Suprapubic skin (tissue), 4 donors: ENCODE measurements at places on chromosomes 7 and 10. TPM values are rescaled to one million over a fixed set of nuclear protein-coding genes. Genes with fewer than 3 reads are reported as not detected.

CEP41 gene
- total RNA-seq = 3.9 TPM

NKX1-2 gene
- total RNA-seq = 3.3 TPM

BUD31 gene
- total RNA-seq = 50.3 TPM

SERPINE1 gene
- total RNA-seq = 18.1 TPM

DNA sequence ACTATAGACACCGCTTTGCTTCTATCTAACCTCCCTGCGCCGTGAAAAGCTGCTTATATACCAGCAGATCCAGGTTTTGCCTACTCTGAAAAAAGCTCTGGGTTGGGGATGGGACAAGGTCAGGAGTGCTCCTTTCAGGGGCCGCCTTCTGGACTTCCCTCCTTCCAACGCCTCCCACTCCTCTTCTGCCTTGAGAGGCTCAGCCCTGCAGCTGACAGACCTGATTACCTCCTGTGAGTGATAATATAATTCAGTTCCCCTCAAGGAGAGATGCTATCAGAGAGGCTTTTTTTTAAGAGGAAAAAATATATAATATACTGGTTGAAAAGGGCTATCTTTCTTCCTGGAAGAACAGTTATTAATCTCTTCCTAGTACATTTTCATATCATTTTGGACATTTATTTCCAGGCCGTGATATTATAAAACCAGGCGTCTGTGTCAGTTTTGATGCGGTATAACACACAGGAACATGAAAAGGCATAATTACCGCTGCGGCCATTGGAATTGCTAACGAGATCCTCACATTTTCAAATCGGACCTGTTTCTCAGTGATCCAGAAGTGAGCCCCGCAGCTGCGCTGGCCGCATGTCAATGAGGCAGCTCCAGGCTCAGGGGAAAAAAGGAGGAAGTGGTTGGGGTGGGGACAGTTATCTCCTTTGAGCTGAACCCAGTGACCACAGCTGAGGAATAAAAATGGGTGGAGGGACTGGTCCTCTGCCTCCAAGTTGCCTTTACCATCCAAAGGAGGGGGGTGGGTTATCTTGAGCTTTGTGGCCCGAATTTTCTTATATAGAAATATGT is 457.1 kb downstream of the TYW1 start:
- no peaks in the 10 kb centered on the region for H3K36me3 ChIP-seq
- no peak overlapping the region for H3K27ac ChIP-seq
- H3K4me3 ChIP-seq = no peak overlapping the region

DNA sequence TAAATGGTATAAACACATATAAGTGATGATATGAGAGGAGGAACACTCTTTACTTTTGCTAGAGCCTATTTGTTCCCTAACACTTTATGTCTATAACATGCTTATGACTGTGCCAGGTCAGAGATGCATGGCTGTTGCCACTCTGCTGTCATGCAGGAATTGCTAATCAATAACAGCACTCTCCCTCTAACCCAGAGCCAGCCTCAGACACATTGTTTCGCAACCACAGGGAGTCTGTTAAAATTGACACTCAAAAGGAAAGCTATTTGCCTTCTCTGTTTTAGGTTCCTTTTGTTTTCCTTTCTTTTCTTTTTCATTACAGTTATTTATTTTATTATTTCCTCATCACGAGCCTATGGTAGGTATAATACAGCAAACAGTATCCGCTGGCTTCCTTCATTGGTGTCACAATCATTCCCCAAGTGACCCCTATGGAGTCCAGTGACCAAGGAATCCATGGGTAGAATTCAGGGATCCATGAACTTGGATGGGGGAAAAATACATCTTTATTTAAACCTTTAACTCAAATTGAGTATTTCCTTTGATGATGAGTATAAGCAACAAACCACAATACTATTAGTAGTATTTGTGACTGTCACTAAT is 6.8 kb downstream of the PON2 start:
- no peak overlapping the region for H3K27ac ChIP-seq
- H3K27me3 ChIP-seq = no peaks in the 10 kb centered on the region
- no peak overlapping the region for H3K4me3 ChIP-seq
- no peak for DNase-seq
- peaks cover 7% of the 10 kb centered on the region for H3K36me3 ChIP-seq

- H3K36me3 ChIP-seq = no peaks in the 10 kb centered on the region
- no peak for DNase-seq
- no peaks in the 10 kb centered on the region for H3K4me1 ChIP-seq
- H3K27me3 ChIP-seq = no peaks in the 10 kb centered on the region
- H3K27ac ChIP-seq = no peak overlapping the region
Observed at GRCh38 chr10:126501828-126502227, 113.6 kb upstream of the ADAM12 start.

GRCh38 chr7:19610194-19610943 is 98.5 kb downstream of the POLR1F start:
- H3K36me3 ChIP-seq = no peaks in the 10 kb centered on the region
- no peaks in the 10 kb centered on the region for H3K4me1 ChIP-seq
- H3K27me3 ChIP-seq = no peaks in the 10 kb centered on the region
- no peak overlapping the region for H3K27ac ChIP-seq

GRCh38 chr10:77186936-77187335 is 450.7 kb downstream of the KCNMA1 start:
- no peak overlapping the region for H3K4me3 ChIP-seq
- H3K36me3 ChIP-seq = no peaks in the 10 kb centered on the region
- H3K27ac ChIP-seq = no peak overlapping the region
- H3K4me1 ChIP-seq = no peaks in the 10 kb centered on the region

GRCh38 chr10:29783201-29783947 is 148.6 kb upstream of the SVIL start:
- no peak overlapping the region for H3K4me3 ChIP-seq
- H3K36me3 ChIP-seq = no peaks in the 10 kb centered on the region

- DNase-seq = no peak
- peaks cover 24% of the 10 kb centered on the region for H3K4me1 ChIP-seq
- no peak overlapping the region for H3K27ac ChIP-seq
- H3K27me3 ChIP-seq = no peaks in the 10 kb centered on the region
- H3K36me3 ChIP-seq = no peaks in the 10 kb centered on the region
Observed at GRCh38 chr10:99785646-99786045, 3.2 kb downstream of the ABCC2 start.

DNA sequence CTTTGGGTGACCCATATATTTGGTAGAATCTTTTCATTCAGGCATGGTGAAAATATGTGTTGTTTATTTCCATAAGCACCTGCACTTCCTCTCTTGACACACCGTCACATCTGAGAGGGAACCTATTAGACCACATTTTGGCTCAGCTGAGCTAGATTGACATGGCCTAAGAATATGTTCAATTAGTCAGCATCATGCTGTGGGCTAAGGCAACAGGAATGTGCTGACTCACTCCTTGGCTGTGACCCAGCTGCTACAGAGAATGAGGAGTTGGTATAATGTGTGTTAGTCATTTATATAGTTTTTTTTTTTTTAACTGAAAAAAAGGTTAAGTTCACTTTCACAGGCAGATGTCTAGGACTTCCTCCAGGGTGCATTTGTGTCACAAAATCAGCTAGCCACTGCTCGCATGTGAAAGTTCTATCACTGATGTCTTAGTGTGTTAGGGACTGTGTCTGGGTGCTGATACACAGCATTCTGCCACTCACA is 180.6 kb downstream of the SEMA3E start:
- no peaks in the 10 kb centered on the region for H3K27me3 ChIP-seq
- no peak for DNase-seq
- H3K36me3 ChIP-seq = no peaks in the 10 kb centered on the region
- no peak overlapping the region for H3K4me3 ChIP-seq
- peaks cover 8% of the 10 kb centered on the region for H3K4me1 ChIP-seq

DNA sequence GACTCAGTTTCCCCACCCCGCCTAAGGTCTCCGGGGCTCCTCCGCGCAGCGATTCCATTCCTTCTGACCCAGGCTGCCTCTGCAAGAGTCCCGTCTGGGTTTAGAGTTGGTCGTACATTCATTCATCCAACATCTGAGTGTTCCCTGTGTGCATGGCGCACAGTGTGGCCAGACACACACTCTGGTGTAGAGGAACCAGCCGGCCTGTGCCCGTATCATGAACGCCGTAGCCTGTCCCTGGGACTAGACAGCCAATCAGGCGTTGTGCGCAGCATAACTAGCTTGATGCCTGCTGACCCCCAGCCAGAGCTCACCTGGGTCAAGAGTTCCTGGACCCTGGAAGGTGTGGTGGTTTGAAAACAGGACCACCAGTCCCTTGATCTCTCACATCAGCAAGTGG is 20.9 kb upstream of the PDGFA start:
- no peaks in the 10 kb centered on the region for H3K27me3 ChIP-seq
- no peak overlapping the region for H3K4me3 ChIP-seq
- peaks cover 26% of the 10 kb centered on the region for H3K4me1 ChIP-seq
- DNase-seq = no peak

DNA sequence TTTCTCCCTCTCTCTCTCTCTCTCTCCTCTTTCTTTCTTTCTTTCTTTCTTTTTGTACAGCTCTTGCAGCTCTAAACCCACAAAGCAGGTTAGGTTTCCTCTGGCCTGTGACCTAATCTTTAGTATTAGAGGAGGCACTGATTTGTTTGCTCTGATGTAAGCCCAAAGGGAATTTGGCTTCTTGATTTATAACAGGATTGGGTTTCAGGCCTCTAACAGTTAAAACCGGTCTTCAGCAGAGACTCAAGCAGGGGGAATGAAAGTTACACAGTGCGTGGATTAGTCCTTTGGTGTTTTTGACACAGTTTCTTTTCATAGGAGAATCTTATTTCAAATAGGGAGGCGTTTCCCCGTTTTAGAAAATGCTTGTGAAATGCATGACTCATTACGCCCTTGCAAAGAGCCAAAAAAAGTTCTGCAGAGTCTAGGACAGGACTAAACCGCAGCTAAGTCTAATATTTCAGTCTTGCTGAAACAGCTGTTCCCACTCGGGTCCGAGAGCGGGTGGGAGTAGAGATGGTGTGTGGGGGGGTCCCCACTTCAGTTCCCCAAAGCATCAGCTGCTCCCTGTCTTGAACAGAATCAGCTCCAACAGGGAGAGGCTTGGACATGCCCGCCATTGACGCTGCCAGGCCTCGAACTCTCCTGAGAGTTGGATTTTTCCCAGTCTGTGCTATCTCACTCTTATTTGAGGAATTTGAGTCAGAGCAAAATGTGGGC is 296.5 kb upstream of the PITRM1 start:
- H3K4me1 ChIP-seq = peaks cover 89% of the 10 kb centered on the region
- DNase-seq = peak; percentile 78
- peak overlapping the region; percentile 92 for H3K27ac ChIP-seq
- no peaks in the 10 kb centered on the region for H3K36me3 ChIP-seq
- H3K4me3 ChIP-seq = peak overlapping the region; percentile 21
- no peaks in the 10 kb centered on the region for H3K27me3 ChIP-seq

DNA sequence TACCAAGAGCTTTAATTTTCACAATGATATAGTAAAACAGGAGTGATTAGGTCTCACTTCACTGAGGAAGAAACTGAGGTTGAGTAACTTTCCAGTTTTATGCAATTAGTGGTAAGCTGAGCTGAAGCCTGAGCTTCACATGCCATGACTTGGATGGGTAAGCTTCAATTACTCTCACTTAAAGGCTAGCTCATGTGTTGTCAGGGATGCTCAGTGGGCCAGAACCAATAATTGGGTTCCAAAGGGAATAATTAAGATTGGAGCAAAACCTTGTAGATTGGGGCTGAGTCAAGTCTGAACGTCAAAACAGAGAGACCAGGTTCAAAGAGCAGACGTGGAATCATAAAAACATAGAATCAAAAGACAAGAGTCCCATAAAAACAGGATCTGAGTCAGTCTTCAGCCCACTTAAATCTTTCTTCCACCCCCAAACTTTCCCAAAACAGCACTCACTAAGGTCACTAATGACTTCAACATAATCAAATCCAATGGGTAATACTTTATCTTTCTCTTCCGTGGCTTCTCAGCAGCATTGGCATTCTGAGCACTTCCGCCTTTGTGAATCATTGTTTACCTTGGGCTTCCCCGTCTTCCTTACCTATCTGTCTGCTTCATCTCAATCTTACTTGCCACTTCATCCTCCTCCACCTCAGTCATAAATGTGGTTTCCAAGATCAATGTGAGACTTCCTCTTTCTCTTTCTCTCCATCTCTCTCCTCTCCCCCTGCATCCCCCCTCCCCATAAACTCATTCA is 23.0 kb upstream of the EGFR start:
- H3K27ac ChIP-seq = no peak overlapping the region
- H3K27me3 ChIP-seq = no peaks in the 10 kb centered on the region
- H3K36me3 ChIP-seq = no peaks in the 10 kb centered on the region
- no peak for DNase-seq
- no peaks in the 10 kb centered on the region for H3K4me1 ChIP-seq
- no peak overlapping the region for H3K4me3 ChIP-seq

DNA sequence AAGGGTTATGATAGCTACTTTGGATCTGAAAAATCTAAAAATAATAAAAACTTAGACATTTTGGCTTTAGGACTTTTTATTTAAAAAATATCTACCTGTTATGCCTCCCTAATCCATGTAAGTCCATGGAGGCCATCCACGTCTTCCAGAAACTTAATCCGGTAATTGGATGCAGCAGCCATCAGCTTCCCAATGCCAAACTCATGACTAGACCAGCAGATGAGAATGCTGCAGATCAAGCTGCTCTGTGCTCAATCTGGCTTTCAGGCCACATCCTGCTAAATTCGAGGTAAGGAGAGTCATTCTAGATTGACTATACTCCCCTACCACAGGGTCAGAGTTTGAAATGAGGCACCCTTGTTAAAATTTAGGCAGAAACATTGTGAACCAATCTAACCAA is 168.5 kb upstream of the TCERG1L start:
- no peaks in the 10 kb centered on the region for H3K4me1 ChIP-seq
- H3K27me3 ChIP-seq = peaks cover 8% of the 10 kb centered on the region
- no peak for DNase-seq
- H3K36me3 ChIP-seq = no peaks in the 10 kb centered on the region
- H3K4me3 ChIP-seq = no peak overlapping the region
- no peak overlapping the region for H3K27ac ChIP-seq

GRCh38 chr10:124065382-124066125 is 27.8 kb downstream of the CHST15 start:
- H3K4me1 ChIP-seq = peaks cover 20% of the 10 kb centered on the region
- no peak for DNase-seq
- no peak overlapping the region for H3K27ac ChIP-seq
- no peaks in the 10 kb centered on the region for H3K36me3 ChIP-seq
- H3K27me3 ChIP-seq = no peaks in the 10 kb centered on the region

GRCh38 chr7:93711926-93712325 is 137.4 kb upstream of the CALCR start:
- no peaks in the 10 kb centered on the region for H3K27me3 ChIP-seq
- H3K4me3 ChIP-seq = no peak overlapping the region
- no peak for DNase-seq
- no peak overlapping the region for H3K27ac ChIP-seq

DNA sequence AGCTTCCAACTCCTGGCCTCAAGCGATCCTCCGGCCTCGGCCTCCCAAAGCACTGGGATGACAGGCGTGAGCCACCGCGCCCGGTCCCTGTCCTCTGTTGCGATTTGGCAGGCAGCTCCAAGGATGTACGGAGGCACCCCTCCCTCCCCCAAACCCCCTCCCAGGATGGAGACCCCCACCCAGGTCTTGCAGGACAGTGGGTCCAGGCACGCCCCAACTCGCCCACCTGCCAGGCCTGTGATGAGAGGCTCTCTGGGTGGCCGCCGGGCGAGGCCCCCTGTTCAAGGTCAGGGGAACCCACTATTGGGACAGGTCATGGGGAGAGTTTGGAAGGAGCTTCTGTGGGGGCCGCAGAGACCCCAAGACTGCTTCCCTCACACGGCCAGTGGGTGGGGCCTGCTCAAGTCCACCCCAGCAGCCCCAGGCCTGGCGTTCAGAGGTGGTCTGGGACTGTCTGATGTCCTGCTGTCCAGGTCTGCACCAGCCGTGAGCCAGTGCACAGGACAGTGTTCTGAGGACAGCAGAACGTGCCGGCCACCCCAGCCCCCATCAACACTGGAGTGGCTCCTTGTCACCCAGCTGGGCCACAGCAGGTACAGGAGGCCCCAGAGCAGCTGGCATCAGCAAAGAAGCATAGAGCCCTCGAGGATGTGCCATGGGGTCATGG is 2.5 kb downstream of the ADAP1 start:
- H3K27me3 ChIP-seq = peaks cover 38% of the 10 kb centered on the region
- H3K27ac ChIP-seq = no peak overlapping the region
